ENCODE measurements at places on chromosomes 7 and 10.

DNA sequence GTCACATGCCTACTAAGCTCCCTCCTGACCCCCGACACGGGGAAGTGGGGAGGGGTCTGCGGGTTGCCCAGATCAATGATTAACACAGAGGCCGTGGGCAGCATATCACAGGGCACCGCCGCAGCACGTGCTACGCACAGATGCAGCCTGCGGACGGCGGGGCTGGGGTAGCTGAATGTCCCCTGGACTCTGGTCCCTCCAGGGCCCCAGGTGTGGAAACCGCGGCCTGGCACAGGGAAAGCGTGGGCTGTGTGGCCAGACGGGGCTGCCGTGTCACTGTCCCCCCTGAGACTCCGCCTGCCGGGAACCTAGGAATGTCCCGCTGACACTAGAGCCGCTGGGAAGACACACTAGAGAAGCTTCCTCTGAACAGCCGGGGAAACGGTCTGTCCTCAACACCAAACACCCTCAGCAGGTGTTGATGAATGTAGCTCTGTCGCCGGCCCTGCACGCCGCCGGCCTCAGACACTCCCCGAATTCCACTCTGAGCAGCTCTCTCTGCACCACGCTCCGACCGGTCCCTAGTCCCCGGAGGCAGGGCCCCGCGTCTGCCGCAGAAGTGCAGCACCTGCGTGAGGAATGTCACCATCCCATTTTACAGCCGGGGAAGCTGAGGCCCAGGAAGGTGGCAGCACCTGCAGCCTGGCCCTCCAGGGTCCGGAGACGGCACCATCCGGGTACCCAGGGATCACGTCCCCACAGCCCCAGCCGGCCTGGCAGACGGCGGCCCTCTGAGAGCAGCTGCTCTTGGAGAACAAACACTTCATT lies 33.4 kb upstream of the PDGFA start:
- no peak for DNase-seq

DNA sequence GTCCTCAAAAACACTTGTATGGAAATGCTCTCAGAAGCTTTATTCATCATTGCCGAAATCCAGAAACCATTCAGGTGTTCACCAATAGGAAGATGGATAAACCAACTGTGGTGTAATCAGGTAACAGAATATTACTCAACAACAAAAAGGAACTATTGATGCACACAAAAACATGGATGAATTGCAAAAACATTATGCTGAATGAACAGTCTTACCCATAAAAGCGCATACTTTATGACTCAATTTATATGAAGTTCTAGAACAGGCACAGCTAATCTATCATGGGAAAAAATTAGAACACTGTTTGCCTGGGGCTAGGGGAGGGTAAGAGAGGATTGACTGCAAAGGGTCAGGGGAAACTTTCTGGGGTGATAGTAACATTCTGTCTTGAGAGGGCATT lies 26.9 kb upstream of the GSAP start:
- no peak for DNase-seq

- peak; percentile 1 for DNase-seq
These were observed 612.1 kb upstream of the FZD8 start for GRCh38 chr10:36254199-36254598.

DNA sequence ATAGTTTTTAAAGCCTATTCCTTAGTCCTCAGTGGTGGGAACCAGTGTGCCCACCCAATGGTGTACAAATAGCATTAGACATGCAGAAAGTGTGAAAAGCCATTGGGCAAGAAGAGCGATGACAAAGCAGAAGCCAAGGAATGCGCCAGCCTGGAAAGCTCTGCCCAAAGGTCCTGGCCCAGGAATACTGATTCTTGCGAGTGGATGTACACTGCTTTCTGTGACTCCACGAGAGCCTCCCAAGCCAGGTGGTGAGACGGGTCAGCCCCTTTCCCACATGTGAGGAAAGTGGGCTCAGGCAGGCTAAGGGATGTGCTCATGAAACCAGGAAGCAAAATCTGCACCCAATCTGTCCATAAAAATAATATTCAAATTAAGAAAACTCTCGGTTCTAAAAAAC lies 106.6 kb downstream of the ADCY1 start:
- DNase-seq: no peak

DNA sequence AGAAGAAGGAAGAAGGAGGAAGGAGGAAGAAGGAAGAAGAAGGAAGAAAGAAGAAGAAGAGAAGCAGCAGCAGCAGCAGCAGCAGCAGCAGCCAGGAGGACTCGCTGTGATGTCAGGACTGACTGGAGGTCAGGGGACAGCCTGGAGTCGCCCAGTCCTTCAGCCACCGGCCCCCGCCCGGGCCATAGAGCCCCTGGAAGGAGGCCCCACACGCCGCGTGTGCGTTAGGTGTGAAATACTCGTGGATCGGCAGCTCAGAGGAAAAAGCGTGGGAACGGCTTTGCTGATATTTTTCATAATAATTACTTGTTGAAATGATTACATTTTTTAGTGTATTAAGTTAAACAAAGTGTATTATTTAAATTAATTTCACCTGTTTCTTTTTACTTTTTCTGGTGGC lies 48.4 kb downstream of the UNCX start:
- no peak for DNase-seq

GRCh38 chr7:159010937-159011721 lies 133.5 kb downstream of the VIPR2 start:
- DNase-seq: no peak

GRCh38 chr7:131564640-131565039 lies 8.2 kb upstream of the PODXL start:
- no peak for DNase-seq

DNA sequence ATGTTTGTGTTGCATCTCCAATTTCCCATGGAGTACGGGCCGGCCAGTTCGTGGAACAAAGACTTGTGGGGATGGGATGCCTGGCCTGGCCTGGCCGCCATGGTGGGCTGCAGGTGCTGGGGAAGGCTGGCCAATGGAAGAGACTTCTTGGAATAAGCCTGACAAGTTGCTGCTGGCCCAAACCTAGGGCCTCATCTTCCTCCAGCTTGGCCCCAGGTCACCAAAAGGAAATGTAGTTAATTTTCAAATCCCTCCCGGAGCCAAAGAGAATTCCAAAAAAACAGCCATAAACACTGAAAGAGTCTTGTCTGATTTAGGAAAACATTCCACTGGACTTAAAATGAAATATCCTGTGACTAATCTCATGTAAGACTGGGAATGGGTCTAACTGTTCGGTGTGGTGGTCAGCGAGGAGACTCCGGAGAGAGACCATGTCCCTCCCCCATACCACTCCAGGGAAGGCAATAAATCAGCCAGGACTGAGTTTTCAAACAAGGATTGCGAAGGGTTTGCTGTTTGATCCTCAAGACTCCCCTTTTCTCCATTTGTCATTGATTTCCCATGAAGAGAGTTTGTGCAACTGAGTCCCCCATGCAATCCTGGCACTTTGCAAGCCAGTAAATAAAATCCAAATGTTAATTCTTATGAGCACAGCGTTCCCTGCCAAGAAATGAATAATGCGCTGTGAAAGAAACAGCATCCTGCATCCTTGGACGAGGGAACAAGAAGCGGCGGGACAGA lies 128.7 kb upstream of the HABP2 start:
- no peak for DNase-seq

DNA sequence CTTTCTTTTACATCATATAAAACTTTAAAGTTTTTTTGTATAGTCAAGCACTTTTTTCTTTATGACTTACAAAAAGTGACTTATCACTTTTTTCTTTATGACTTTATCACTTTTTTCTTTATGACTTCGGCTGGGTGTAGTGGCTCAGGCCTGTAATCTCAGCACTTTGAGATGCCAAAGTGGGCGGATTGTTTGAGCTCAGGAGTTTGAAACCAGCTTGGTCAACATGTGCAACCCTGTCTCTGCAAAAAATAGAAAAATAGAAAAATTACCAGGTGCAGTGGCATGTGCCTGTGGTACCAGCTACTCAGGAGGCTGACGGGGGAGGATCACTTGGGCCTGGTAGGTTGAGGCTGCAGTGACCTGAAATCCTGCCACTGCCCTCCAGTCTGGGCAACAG lies 108.8 kb upstream of the CSTF2T start:
- no peak for DNase-seq

- DNase-seq: peak; percentile 49
These were observed 62.2 kb downstream of the SAMD9 start for GRCh38 chr7:93055543-93056107.

- DNase-seq: peak; percentile 21
These were observed 71.7 kb downstream of the ICA1 start for GRCh38 chr7:8190119-8190895.

DNA sequence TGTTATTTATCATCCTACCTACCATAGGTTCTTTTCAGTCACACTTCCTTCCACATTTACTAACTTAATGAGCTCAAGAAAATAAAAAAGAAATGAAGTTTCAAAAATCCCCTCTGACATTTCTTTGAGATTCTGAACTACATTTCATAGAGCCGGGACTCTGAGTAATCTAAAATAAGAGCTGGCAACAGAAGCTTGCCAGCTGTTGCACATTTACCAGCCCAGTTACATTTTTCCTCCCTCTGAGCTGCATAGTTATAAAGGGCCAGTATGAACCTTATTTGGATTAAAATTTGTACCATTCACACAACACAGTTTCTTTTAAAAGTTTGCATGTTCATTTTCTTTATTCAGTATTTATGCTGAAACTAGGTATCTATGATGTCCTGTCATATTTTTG lies 119.5 kb upstream of the CAV2 start:
- no peak for DNase-seq

DNA sequence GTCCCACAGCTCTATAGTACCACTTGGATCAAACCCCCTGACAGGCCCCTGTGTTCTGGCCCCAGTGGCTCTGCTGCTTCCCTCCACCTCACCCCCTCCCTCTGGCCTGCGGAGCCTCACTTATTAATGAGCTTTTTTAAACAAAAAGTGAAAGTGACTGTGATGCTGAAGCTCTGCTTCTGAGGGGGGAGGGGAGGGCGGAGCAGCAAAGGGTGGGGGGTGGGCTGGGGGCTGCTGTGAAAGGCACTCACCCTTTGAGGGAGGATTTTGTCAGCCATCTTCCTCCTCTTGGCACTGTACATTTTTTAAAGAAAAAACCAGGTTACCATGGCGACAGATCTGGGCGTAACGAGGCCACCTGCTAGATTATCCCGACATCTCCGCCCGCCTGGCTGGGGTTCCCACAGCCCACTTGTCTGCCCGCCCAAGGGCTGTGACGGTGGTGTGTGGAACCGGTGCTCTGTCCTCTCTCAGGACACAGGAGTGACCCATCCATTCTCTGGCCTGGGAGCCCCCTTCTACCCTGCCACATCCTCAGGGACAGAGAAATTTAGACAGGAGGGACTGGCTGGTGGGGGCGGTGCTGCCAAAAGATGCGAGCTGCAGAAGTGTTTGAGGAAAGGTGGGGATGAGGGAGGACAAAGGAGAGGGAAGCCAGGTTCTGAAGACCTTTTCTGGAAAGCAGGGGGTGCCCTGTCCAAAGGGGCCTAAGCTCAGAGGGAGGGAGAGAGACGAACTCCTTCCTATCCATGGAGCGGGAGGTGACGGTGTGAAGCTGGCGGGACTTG lies 4.9 kb downstream of the SMARCD3 start:
- no peak for DNase-seq

GRCh38 chr10:31602541-31603234 lies 283.7 kb downstream of the ZEB1 start:
- peak; percentile 46 for DNase-seq

Data from RWPE1 (cell line).